ENCODE measurements at places on chromosomes 3 and 15. TPM values are rescaled to one million over a fixed set of nuclear protein-coding genes. Genes with fewer than 3 reads are reported as not detected.

DNA sequence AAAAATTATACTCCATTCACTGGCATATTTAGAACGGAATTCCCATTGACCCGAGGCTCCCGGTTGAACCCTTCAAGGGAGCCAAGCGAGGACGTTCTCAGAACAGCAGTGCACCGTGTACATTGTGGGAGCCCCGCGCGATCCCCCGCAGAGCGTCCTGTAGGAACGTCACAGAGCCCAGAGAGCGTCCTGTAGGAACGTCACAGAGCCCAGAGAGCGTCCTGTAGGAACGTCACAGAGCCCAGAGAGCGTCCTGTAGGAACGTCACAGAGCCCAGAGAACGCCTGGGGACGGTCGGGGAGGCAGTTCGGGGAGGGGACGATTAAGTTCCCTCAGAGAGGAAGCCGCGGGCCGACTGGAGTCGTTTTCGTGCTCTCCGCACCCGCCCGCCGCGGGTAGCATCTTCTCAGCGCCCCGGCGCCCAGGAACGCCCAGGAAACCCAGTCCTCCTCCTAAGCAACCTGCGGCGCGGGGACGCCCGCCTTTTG, 506 bp upstream of the ATP1B3 start:
- peak; percentile 63 for DNase-seq

Gene MYO5C
- total RNA-seq, result 0.06 TPM

DNA sequence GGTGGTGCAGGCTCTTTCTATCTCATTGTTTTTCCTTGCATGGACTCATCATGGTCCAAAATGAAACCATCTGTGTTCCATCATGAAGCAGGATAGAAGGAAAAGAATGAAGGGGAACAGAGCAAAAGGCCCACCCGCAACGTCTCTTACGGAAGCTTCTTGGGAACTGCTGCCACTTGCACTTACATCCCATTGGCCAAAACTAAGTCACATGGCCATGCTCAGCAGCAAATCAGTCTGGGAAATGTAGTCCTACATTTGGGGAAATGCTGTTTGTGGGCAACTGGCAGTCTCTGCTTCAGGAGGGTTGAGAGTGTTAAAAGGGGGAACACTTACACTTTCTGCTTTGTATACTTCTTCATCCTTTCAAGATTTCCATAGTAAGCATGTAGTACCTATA, 191.6 kb downstream of the SV2B start:
- DNase-seq, result no peak

Gene TRAIP
- 5.7 TPM for total RNA-seq

Gene ISL2
- 4.2 TPM for total RNA-seq

All from H4 (cell line).